ENCODE measurements at places on chromosomes 6 and 20.

- DNase-seq, result no peak
Observed at GRCh38 chr20:61665528-61666470, 399.9 kb downstream of the TAF4 start.

DNA sequence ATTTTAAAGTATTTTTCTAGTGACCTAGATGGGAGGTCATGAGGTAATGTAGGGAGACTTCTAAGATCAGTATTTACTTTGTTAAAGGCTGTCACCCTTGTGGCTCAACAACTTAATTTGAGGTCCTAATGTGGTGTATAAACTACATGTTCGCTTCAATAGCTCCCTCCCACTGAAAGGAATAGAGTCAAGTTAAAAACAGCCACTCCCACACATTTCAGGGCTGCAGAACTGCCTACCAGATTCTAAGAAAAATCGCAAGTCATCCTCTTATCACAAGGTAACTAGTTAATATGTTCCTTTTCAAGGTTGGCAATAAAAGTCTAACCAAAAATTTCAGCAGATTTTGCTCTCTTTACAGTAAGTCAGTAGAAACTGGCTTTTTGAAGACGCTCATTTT is 15.1 kb downstream of the GSTA1 start:
- no peak for DNase-seq

- DNase-seq, result no peak
Observed at GRCh38 chr20:46060301-46060881, 29.4 kb downstream of the NCOA5 start.

DNA sequence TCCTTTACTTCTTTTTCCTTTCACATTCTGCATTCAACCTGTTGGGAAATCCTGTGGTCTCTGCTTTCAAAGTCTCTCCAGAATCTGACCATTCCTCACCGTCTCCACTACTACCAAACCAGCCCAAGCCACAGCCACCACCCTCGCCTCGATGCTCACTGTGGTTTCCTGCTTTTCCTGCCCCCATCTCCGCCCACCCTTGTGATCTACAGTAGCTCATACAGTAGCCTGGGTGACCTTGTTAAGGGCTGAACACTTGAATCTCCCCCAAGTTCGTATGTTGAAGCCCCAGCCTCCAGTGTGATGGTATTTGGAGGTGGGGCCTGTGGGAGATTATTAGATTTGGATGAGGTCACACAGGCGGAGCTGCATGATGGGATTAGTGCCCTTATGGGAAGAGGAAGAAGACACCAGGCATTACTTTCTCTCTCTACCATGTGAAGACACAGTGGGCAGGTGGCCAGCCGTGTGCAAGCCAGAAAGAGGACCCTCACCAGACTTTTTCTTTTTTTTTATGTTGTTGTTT is 189.0 kb upstream of the UST start:
- no peak for DNase-seq

DNA sequence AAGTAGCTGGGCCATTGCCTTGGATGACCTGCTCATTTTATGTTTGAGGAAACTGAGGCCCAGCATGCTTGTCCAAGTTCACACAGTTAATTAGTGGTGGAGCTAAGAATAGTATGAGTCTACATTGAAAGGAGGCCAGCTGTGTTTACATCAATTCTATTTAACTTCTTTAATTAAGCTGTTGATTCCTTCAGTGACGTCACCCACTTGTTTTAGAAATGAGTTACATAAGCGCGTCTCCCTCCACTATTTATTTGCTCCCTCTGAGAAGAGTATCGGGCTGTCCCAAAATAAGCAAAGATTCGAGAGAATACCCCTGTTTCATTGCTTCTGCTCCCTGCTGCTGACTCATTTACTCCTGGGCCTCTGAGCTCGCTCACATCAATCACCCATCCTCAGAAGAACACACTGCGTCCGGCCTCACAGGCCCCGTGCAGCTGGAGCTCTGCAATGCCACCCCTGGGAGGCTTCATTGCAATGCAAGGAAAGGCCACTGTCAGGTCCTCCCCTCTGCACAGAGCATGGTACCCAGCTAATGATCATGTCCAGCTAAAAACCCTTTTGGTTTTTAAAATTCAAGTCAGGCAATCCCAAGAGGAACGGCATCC is 74.8 kb upstream of the BMP2 start:
- DNase-seq, result no peak

- no peak for DNase-seq
Observed at GRCh38 chr6:11992086-11992485, 20.0 kb upstream of the HIVEP1 start.

GRCh38 chr6:95794749-95795148 is 217.4 kb downstream of the MANEA start:
- DNase-seq, result no peak

Data from activated T-helper 1 cell treated with anti-CD3 and anti-CD28 coated beads, Interleukin-12 subunit alpha, Interleukin-12 subunit beta, Interleukin-2, Interleukin-4 antibody, amounts not matched to agents 30 ng/mL and 10 ng/mL and 1 ng/mL, durations not matched to agents 14 hours and 24 hours and 36 hours (primary cell).